Muscle of leg (tissue), 16 donors: ENCODE measurements at places on chromosomes 7 and 10. TPM values are rescaled to one million over a fixed set of nuclear protein-coding genes. Genes with fewer than 3 reads are reported as not detected.

DNA sequence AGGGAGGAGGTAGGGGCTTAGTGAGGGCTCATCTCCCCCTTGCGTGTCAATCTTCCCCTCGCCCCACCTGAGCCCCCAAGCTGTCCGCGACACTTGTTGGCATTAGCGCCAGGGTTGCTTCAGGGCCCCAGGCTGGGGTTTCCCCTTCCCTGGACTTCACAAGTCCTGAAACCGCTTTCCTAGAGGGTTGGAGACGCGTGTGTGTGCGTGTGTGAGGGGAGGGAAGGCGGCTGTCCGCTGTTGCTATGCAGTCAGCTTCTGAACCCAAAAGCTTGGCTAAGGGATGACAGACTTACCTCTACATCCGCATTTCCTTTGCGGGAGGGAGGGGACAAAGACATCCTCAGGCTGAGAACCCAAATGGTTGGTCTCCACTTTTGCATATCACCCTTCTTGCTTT is 803 bp downstream of the GOLGA7B start:
- H3K4me3 ChIP-seq, result no peak overlapping the region
- no peaks in the 10 kb centered on the region for H3K36me3 ChIP-seq
- no peak for DNase-seq
- peaks cover 48% of the 10 kb centered on the region for H3K27me3 ChIP-seq
- peaks cover 8% of the 10 kb centered on the region for H3K4me1 ChIP-seq

Gene DENND2A
- 23.9 TPM for total RNA-seq

DNA sequence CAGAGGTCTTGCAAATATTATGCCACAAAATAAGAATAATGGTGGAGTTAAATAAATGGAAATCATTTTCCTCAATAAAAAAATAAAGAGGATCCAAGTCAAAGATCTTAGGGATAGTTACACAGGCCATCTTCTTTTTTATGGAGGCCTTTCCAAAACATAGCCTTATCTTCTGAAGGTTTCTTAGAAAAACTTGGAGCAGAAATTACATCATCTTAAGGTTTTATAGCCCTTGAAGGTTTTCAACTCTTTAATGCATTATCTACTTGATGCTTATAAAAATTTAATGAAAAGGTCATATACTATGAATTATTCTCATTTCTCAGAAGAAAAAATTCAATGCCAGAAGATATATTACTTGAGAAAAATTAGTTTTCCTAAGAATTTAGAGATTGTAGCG is 94.2 kb upstream of the LAMB4 start:
- H3K27me3 ChIP-seq, result no peaks in the 10 kb centered on the region
- H3K27ac ChIP-seq, result no peak overlapping the region
- DNase-seq, result no peak
- no peaks in the 10 kb centered on the region for H3K36me3 ChIP-seq

- H3K27me3 ChIP-seq, result no peaks in the 10 kb centered on the region
- no peaks in the 10 kb centered on the region for H3K36me3 ChIP-seq
- DNase-seq, result no peak
- H3K4me3 ChIP-seq, result no peak overlapping the region
- no peaks in the 10 kb centered on the region for H3K4me1 ChIP-seq
- H3K27ac ChIP-seq, result no peak overlapping the region
These were observed 87.9 kb downstream of the ACTR3B start for GRCh38 chr7:152847386-152847908.

DNA sequence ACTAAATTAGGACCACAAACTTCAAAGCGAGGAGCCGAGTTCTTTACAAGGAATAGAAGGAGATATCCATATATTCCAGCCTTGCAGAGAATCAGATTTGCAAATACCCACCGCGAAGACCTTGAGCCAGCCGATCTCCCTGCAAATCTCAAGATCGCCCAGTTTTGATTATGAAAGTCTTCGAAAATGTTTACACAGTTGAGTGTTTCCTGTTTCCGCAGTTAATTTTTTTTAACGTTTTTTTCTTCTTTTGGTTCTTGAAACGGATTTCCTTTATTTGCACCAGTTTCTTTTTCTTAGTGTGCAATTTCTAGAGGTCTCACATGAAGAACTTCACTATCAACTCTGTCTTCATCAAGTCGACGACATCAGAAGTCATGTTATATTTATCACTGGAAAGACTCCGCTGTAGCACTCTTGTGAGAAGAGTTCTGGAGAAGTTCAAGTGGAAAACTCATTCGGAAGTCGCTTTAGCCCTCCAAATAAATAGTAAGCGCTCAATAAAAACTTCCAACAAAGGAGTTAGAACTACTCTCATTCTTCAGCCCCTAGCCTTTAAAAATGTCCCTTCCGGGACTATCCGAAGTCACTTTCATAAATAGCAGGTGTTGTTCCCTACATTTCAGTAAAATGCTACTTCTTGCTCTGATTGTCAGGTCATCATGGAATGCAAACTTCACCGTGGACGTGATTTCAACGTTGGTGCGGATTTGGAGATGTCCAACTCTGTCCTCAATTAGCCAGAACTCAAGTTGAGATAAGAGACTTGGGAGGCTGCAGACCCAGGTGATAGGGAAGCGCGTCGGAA is 11.9 kb upstream of the SPAG6 start:
- H3K27ac ChIP-seq, result no peak overlapping the region
- H3K27me3 ChIP-seq, result peaks cover 43% of the 10 kb centered on the region
- peaks cover 4% of the 10 kb centered on the region for H3K36me3 ChIP-seq
- DNase-seq, result peak; percentile 8
- peaks cover 24% of the 10 kb centered on the region for H3K4me1 ChIP-seq

Gene HHEX
- total RNA-seq, result 3.6 TPM
